Tongue (tissue), 3 donors: ENCODE measurements at places on chromosomes 2 and 18.

DNA sequence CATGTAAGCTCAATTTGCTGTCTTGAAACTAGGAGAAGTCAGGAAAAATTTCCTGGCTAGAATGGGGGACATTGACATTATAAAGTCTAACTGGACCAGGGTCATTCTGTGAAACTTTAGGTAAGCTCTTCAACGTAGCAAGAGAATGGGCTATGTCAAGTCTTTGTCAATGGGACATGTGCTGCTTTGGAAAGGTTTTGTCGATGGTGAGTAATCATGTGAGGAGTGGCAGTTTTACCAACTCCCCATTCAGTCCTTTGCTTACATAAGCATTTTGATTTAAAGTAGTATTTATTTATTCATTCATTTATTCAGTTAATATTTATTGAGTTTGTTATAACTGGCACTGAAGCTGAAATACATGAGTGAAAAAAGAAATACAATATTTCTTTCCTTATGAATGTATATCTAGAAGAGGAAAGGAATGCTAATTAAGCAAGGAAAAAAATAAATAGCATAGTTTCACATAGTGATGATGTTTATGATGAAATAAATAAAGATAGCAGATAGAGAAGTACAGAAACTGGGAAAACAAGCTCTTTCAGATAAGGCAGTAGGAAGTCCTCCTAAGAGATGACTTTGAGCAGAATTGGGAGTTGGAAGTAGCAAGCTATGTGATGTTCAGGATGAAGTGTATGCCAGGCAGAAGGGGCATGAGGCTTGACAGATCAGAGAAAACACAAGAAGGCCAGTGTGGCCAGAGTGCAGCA is 25.4 kb upstream of the RAB27B start:
- DNase-seq = no peak

DNA sequence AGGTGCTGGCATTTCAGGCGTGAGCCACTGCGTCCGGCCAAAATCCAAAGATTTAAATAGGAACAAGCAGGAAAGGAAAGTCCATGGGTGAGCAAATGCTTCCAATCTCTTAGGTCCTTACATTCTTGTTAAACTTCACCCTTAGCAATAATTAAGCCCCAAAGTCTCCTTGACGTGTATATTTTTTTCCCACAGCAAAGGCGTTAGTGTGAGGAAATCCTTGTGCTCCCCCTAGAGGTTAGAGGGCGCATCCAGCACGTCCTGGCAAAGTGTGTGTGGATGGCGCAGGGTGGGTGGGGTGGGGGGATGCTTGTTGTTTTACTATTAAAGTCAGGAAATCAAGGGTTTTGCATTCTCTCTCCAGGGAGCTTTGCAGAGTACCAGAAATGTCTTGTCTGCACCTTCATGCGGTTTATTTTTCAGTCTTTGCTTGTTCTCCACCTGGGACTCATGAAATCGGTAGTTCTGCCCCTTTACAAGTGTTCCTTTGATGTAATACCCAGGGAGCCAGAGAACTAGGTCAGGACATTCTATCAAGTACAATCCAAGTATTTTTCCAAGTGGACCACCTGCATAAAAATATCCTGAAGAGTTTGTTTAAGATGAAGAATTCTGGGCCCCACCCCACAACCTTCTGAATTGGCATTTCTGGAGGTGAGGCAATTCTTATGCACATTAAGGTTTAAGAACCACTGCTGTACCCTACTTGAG is 22.2 kb upstream of the ITSN2 start:
- DNase-seq = peak; percentile 86

GRCh38 chr2:101442667-101443061 is 32.2 kb downstream of the RFX8 start:
- no peak for DNase-seq

- no peak for DNase-seq
These were observed 711.4 kb upstream of the ACVR2A start for GRCh38 chr2:147133286-147133908.

- peak; percentile 51 for DNase-seq
These were observed 519 bp downstream of the TTL start for GRCh38 chr2:112482309-112483041.

GRCh38 chr18:62799977-62800376 is 84.6 kb downstream of the PHLPP1 start:
- no peak for DNase-seq

GRCh38 chr2:46302005-46302695 is 4.9 kb downstream of the EPAS1 start:
- DNase-seq = no peak

- no peak for DNase-seq
These were observed 890.5 kb downstream of the CNTNAP5 start for GRCh38 chr2:124915567-124915966.

GRCh38 chr18:45596036-45596435 is 19.2 kb upstream of the SLC14A2 start:
- peak; percentile 20 for DNase-seq

DNA sequence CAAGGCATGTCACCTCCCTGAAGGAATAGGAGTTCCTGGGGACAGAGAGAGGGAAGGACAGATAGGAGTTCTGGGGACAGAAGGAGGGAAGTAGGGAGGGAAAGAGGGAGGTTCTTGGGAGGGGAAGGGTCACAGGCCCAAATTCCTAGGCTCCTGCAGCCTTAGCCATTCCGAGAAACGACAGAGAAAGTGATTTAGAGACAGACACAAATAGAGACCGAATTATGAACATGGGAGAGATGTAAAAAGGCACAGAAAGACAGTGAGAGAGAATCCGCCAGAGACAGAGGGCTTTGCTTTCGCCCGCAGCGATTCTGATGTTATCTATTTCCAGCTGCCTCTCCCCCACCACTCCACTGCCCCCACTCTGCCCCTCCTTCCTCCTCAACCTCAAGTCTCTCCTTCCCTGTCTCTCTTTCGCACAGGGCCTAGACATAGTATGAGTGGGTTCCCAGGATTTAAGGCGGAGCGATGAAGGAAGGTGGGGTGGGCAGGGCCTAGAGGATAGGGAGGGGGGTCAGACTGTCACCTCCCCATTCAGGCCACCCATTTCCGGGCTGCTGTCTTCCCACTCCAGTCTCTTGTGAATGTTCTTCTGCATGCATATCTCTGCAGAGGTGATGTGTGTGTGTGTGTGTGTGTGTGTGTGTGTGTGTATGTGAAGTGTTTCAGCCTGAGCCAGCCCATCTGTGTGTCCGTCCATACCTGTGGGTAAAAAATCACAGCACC is 3.3 kb upstream of the WNT6 start:
- no peak for DNase-seq

DNA sequence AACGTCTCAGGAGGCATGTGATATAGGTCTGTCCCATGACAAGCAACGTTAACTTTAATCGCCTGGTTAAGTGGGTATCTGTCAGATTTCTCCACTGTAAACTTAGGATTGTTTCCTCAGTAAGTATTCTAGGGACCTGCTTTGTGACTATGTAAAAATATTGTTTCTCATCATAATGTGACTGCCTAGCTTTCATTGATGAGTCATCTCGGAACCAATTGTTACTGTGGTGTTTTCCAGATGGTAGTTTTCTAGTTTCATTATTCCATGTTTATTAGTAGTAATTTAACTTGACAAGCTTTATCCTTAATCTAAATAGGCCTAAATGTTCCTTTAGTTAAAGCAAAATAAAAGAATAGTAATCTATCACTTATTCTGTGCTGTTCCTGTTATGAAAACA is 28.2 kb upstream of the GATA6 start:
- no peak for DNase-seq

- DNase-seq = no peak
These were observed 31.5 kb upstream of the ATIC start for GRCh38 chr2:215280326-215280725.

DNA sequence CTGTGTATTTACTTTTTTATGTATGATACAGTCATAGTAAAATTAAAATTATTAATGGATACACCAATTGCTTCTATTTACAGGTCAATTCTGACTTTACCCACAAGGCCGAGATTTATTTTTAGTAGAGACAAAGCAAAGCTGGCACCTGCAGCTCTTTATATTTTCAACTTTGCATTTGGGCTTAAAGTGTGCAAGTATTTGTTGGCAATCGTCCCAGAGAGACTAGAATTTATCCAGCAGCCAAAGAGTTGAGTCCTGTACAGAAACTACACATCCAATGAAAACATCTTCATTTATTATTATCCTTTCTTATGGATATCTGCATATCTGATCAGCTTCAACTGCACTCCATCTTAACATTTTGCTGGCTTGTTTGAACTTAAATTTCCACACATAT is 485.6 kb downstream of the SOX11 start:
- DNase-seq = no peak

DNA sequence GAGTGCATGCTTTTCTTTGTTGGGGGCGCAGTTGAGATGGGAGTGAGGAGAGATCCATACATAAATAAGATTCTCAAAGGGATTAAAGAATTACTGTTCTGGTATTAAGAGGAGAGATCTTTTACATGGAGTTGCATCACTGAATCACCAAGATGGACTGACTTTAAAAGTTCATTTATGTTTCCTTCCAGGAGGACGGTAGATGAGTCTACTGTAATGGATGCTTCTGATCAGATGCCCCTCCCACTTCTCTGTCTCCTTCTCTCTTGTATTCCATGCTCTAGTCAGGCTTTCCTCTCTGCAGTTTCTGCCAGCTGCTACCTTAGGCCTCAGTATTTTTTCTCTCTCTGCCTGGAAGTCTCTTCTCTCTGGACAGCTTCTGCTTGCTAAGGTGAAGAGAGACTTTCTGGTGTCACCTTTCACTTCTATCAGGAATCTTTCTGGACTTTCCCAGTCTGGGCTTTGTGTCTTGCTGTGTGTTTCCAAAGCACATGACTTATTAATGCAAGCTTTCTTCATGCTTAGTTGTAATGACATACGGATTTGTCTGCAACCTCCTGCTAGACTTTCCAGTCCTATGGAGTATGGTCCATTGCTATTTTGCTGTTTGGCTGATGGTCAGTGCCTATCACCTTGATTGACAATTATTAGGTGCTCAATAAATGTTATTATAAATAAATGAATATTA is 23.6 kb downstream of the FAM171B start:
- peak; percentile 11 for DNase-seq

DNA sequence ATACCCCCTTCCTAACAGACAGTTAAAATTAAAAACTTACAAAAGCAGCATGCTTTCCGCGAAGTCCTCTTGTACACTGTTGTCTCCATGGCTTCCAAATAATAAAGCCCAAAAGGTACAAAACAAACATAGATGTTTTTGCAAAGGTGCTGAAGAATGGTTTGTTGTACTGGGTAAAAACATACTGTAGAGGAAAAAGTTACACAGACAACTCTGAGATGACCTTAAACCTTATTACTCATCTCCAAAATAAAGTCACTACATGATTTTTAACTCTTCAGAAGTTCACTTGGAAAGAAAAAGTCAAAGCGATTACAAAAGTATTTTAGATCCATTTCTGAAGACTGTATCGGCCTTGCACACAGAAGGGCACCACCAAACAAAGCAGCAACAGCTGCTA is 6.1 kb downstream of the SLC35F5 start:
- no peak for DNase-seq

DNA sequence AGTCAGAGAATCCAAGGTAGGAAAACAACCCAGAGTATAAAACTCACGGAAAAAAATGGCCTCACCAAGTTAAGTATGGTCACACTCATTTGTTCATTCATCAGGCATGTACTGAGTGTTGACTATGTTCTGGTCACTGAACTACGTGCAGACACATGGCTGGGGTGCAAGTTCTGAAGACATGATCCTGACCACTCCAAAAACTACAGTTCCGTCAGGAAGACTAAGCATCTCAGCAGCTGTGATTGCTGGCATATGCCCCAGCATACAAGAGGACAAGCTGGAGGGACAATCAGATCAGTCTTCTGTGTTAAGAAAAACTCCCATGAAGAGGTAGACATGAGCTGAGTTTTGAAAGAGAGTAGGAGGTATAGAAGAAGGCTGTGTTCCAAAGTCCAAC is 72.8 kb downstream of the TCF4 start:
- DNase-seq = peak; percentile 68

DNA sequence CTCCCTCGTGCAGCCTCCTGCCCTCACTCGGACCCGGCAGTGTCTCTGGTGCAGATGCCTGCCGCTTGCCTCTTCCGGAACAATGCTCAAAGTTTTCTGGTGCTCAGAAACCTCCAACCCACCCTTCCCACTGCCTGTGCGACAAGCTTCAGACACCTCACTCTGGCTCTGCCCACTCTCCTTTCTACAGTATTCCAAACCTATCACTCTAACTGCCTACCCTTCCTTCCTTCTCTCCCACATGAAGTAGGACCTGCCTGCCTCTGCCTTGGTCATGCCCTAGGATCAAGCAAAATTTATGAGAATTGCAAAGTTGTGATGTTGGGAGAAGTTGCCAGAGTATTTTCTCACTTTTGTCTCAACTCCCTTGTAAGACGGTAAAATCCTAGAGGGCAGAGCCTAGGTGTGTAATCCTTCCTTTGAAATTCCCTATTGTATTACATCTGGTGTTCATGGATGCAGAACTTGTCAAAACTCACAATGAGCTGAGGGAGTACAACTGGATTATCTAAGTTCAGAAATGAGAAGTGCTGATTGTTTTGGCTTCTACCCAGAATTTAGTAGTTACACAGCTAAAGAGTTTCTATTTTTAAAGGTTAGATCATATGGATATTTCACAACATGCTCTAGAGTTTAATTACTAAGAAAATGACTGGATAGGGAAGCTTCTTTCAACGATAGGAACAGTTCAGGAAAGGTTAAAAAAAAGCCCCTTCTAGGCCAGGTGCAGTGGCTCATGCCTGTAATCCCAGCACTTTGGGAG is 7.2 kb downstream of the NPC1 start:
- peak; percentile 50 for DNase-seq

DNA sequence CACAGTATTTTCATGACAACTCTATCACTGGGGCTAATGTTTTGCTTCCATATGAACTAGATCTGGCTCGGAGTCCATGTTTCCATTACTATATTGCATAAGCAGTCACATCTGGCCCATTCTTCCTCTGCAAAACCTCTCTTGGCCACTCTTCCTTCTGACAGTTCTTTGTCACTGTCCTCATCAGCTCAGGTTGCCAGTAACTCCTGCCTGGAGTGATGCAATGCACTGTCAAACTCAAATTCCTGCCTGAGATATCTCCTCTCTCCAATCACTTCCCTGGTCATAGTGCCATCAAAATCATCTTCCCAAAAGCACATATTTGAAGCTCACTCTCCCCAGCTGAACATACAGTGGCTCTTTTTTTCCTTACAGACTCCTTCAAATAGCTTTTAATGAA is 66.1 kb downstream of the COLEC12 start:
- peak; percentile 76 for DNase-seq

GRCh38 chr2:102033031-102033749 is 41.4 kb downstream of the IL1R2 start:
- peak; percentile 50 for DNase-seq

GRCh38 chr18:76391038-76391437 is 104.0 kb downstream of the ZNF516 start:
- no peak for DNase-seq

- DNase-seq = peak; percentile 13
These were observed 472.5 kb downstream of the PID1 start for GRCh38 chr2:228798458-228799207.

DNA sequence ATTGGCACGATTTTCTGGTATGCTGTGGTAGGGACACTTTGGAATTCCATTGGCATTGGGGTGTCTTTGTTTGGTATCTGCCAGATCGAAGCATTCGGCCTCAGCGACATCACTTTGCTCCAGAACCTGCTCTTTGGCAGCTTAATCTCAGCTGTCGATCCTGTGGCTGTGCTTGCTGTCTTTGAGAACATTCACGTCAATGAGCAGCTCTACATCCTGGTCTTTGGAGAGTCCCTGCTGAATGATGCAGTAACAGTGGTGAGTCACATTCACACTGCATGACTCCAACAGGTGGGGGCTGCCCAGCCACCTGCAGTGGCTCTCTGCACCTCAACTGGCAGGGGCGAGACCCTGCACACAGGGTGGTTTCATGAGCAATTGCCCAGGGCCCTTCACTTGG is 38.4 kb downstream of the SLC9A2 start:
- DNase-seq = no peak
